ENCODE measurements at places on chromosomes 5 and 9. TPM values are rescaled to one million over a fixed set of nuclear protein-coding genes. Genes with fewer than 3 reads are reported as not detected.

DNA sequence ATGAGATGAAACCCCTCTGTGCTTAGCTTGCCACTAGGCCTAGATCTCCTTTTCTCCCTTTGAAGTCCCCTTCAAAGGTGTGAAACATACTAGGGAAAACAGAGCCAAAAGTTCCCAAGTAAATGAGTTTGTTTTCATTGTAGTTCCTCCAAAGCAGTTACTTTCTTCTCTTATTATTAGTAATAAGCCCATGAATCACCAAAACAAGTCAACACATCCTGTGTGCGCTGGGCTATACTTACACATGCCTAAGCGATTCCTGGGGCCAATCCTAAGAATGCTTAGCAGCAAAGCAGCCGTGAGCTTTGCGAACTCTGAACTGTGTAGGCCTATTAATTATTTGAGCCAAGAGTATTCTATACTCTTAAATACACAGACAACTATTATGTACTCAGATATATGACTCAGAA, 7.6 kb downstream of the ENC1 start:
- no peak for DNase-seq

Gene SUSD3
- total RNA-seq = 16.9 TPM

Gene SMIM33
- not detected for total RNA-seq

GRCh38 chr9:121717141-121717991, 65.9 kb downstream of the DAB2IP start:
- DNase-seq = no peak

Gene FCN1
- total RNA-seq = not detected

DNA sequence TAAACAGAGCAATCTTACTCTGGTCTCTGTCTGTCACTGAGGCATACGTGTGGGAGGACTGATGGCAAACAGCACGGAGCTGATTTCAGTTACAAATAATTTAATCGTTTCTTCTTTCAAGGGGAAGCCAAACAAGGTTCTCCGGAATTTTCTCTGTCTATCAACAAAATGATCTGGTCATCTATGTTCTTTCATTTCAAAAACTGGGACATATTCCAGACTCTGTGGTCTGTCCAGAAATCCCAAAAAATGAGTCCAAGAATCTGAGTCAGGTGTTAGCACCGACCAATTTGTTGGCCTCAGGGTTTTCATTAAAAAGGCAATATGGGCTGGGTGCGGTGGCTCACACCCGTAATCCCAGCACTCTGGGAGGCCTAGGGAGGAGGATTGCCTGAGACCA, 69.9 kb upstream of the ZNF608 start:
- no peak for DNase-seq

DNA sequence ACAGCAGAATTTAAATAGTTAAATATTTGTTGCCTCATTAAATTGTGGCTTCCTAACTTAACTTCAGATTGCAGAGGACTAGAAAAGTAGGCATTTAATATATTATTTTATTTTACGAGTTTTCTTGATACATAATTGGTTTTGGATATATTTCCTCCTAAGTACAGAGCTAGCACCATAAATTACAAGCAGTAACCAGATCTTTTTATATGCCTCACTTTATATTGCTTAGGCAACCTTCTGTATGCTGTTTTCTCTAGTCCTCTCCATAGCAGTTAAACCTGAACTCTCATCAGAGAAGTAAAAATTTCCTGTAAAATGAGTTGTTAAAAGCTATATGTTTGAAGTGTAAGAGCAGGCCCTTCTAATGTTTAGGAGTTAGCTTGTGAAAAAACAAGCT, 144.2 kb downstream of the ZCCHC7 start:
- DNase-seq = no peak

GRCh38 chr9:38035873-38036272, 33.2 kb downstream of the SHB start:
- no peak for DNase-seq

DNA sequence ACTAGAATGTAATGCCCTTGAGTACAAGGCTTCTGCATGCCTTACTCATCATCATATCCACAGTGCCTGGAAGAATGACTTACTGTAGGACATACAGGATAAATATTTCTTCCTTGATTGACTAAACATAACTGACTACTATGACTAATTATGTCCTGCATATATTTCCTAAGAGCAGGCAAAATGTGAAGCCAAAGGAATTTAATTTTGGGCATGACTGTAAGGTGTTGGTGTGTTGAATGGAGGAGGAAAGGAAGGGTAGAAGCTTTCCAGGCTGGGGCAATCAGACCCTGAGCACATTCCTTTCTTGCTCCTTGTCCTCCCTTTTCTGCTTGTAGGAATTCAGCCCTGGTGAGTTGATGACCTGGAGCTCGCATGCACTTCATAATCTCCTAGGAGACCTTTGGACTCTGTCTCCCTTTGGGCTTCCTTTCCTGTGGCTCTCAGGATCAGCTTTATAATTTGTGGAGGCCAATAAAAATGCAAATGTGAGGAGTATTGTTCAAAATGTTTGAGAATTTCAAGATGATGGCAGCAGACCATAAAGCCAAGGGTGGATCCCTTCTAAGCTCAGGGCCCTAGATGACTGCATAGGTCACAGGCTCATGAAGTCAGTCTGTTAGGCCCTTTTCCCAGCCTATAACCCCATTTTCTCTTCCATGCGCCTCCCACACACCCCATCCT, 174.0 kb downstream of the HMHB1 start:
- DNase-seq = no peak

DNA sequence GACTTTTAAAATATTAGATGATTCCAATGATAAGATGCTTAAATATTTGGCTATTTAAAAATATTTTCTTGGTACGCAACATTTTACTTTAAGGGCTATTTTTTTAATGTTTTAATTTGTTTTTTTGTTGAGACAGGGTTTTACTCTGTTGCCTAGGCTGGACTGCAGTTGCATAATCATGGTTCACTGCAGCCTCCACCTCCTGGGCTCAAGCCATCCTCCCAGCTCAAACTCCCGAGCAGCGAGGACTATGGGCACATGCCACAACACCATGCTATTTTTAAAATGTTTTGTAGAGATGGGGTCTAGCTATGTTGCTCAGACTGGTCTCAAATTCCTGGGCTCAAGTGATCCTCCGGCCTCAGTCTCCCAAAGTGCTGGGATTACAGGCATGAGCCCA, 850.2 kb upstream of the DMAC1 start:
- no peak for DNase-seq

DNA sequence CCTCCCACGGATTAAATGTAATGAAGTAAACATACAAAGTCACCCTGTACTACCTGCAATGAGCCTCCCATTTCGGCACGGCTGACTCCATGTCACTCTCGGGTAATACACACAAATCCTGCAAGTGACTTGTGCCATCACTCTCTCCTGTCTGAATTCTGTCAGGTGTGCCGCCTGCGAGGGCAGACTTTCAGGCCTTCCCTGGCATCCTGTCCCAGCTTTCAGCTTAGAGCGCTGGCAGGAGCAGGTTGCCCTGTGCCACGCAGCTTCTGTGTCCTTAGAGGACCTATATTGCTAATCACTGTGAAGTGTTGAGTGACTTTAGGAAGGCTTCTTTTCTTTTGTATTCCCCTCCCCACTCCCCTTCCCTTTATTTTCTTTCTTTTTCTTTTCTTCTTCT, 25.8 kb upstream of the S1PR3 start:
- DNase-seq = no peak

GRCh38 chr5:53970475-53970874, 339.9 kb downstream of the ARL15 start:
- DNase-seq = no peak

DNA sequence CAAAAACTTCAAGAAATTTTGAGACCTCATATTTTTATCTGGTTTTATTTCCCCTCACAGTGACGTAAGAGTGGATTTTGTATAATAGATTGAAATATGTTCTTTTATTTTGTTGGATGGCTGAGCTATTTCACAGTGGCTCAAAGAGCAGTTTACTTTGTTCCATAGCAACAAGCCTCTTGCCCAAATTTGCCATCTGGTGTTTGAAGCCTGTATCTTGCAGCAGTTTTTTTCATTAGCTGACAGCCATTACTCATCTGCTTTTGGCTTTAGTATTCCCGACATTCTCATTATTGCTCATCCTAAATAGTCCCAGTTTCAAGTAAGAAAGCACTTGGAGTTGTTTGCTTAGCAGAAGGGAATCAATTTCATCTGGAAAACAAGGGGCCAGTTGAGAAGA, 36.3 kb downstream of the GDA start:
- no peak for DNase-seq

Gene PCDHB10
- total RNA-seq = not detected

DNA sequence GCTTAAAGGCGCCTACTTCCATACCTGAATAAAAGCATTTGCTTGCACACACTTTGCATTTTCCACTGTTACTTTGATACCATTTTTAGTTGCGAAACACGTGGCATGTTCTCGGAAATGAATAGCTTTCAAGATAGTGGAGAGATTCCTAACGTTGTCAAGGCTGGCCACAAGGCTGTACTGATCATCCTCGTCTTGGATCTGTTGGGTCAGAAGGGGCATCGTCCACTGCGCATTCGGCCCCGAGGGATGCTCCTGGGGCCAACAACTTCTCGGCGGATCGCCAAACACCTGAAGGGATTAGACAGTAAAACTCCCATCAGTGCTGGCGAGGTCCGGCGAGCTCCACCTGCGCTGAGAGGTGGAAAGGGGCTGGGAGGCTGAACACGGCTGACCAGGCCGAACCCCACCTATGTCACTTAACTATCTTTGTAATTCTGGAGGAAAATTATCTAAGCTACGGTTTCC, 599 bp downstream of the RAD1 start:
- DNase-seq = peak; percentile 55

Gene GHR
- total RNA-seq = not detected

Gene TMEM174
- total RNA-seq = not detected

DNA sequence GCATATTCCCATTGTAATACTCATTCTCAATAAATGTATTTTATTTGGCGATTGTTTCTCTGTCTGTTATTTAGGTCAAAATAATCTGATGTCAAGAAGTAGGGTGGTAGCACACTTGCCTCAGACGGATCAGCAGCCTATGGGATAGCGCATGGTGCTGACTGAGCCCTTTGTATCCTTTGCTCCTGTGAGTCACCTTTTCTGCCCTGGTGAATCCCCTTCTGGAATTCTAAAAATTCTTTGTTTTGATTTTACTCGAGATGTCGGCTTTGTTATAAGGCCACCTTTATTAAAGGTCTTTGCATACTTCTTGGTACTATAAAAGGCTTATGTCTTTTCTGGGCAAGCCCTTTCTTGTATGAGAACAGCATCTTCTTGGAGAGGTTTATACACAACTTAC, 1187.8 kb downstream of the CDH9 start:
- DNase-seq = no peak

DNA sequence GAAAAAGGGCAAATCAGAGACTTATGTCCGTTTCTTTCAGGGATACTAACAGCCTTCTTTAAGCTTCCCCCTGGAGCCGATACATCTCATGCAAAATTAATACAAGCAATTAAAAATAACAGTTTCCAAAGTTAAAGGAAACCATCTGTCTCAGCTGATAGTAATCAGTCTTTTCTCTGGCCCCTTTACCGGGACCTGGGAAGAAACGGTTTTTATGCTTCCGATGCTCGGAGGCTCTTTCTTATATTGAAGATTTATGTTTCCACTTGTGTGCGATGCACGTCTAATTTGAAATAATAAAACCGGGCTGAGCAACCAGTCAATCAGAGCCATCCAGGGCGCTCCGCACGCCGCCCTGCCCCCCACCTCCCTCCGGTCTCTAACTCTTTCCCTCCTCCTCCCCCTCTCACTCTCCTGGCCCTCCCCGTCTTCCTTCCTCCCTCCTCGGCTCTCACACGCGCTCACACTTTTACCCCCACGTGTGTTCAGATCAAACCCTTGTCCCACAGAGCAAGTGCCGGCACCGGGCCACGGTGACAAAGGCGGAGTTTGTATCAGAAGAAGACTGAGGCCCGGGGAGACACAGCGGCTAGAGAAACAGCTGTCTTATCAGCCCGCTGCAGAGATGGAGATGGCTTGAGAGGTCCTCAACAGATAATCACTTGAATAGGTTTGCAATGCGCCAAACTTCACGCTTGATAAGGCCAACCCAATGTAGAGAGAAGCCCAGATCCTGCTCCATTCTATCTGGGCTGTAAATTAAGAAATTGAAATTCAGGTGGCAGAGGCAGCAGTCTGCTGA, 5.1 kb upstream of the ELAVL2 start:
- DNase-seq = no peak

GRCh38 chr5:139971202-139971725, 71.8 kb downstream of the NRG2 start:
- DNase-seq = no peak

GRCh38 chr9:93683331-93684134, 107.1 kb downstream of the PHF2 start:
- peak; percentile 1 for DNase-seq

DNA sequence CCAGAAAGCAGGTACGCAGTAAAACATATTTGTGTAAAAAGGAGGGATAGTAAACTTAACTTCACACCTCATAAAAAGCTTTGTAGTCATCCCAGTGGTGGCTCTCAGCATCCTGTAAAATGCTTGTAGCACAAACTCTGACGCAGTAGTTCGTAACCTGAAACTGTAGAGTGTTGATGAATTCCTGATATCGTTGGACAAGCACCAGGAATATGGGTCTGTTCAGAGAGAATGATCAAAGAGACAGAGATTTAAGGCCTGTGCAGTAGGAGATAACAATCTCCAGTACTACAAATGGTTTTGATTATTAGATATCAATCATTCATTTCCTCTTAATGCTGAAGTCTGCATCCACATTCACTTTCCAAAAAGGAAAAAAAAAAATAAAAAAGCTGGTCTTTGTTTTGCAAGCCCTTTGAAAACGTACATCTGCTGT, 148.5 kb downstream of the KIAA0825 start:
- DNase-seq = no peak

Gene PCDHA9
- total RNA-seq = not detected

- DNase-seq = no peak
Observed at GRCh38 chr5:1809416-1810035, 8.3 kb downstream of the NDUFS6 start.

Gene F12
- total RNA-seq = 18.3 TPM

- no peak for DNase-seq
Observed at GRCh38 chr5:171644536-171644935, 141.1 kb upstream of the SMIM23 start.

- DNase-seq = no peak
Observed at GRCh38 chr5:41574391-41574790, 64.0 kb upstream of the PLCXD3 start.

DNA sequence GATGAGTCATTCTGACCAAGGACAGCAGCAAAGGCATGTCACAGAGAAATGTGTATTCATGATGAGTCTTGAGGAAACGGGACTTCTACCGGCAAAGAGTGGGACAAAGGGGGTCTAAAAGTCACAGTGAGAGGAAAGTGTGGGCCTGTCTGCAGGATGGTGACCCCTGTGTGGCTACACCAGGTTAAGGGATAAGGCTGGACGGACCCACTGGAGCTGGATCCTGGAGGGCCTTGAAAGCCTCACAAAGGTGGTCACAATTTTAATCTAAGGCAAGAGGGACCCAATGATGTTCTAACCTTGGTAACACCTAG, 176.5 kb downstream of the CDK5RAP2 start:
- DNase-seq = peak; percentile 50

Gene TXNDC8
- total RNA-seq = not detected

DNA sequence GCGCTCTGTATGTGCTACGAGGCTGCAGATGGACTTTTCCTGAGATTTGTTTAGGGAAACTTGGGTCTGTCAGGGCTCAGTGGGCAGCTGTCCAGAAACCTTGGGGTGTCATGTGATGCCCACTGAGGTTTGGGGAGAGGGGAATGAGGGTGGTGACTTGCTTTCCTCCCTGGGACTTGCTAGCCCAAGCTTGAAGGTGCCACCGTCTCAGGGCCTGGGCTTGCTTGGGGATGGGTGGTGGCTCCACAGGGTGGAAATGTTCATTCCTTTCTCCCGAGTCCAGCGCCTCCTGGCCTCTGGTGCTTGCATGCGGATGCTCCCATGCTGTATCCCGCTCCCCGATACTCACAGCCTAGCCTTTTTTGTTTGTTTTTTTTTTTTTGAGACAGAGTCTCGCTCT, 33.3 kb downstream of the ZNF618 start:
- DNase-seq = no peak

Data from K562 (cell line).